Stimulated activated CD8-positive, alpha-beta memory T cell treated with anti-CD3 and anti-CD28 coated beads, Interleukin-4, amount 100 ng/mL, for 4 hours (primary cell): ENCODE measurements at places on chromosomes 4 and X.

DNA sequence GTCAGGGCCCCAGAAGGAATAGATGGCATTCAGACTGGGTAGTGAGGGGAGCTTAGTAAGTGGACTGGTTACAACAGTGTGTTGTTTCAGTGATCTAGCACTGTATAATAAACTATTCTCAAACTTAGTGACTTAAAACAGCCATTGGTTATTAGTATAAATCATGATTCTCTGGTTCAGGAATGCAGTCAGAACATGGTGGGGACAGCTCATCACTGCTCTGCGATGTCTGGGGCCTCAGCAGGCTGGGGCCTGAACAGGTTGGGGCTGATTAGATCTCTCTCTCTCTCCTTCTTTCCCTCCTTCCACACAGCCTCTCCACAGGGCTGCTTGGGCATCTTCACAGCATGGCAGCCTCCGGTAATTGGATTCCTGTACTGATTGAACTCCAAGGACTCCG is 160.4 kb downstream of the GATB start:
- no peak for DNase-seq

- no peak for DNase-seq
Observed at GRCh38 chr4:164571593-164572390, 182.1 kb upstream of the SMIM31 start.

DNA sequence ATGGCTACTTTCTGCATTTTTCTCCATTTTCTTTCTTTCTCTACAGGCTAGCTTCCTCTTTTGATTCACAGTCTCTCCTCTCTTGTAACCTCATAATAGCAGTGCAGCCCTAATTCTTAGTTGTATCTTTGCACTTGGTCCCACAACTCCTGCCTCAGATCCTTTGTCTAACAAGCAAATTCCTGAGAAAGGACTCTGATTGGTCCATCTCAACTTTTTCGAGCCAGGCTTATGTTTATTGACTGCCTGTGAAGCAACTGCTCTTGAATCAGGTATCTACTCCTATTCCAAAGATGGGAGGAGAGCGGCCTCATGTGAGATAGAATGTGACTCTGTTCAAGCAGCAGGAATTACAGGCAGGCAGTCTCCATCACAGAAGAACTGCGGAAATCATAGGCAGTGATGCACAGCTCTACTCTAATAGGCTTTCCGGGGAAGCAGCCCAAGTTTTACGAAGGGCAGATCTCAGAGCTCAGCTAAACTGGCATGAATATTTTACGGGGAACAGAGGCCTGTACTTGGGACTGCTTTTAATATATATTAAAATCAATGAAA is 123.5 kb downstream of the GABRB1 start:
- no peak for DNase-seq

GRCh38 chr4:130257271-130257670 is 1161.3 kb downstream of the C4orf33 start:
- no peak for DNase-seq

DNA sequence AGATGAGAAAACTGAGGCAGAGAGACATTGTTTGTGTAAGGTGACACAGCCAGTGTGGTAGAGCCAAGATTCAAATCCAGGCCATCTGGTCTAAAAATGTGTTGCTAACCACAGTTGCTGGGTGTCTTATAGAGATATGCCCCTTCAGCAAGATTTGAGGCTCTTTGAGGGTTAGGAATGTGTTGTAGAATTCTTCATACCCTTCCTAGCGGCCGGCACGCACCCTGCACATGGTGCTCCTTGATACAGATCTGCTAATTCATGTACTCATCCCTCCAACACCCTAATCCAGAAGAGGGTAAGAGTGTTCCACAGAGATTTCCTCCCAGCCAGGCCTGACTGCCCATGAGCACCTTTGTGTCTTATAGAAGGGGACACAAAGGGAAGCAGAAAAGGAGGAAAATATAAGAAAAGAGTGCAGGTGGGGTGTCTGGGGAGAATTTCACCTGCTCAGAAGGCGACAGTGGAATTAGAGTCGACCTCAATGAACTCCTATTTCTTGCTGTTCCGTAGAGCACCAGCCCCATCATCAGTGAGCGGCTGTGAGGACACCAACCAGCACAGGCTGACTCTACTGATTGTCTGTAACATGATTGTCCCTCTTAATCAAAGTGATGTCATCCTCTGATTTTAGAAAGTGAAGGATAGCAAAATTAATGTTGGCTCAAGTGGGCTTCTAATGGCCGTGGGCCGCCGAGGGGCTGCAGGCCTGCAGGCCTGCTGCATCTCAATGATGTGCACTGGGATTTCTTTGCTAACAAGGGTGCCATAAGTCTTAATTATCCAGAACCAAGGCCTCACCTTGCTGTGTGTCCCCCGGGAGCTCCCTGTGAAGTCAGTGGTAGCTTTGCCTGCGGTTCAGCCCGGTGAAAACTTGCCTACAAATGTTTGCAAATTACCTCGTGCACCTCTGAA is 24.2 kb upstream of the SMIM20 start:
- DNase-seq, result no peak

DNA sequence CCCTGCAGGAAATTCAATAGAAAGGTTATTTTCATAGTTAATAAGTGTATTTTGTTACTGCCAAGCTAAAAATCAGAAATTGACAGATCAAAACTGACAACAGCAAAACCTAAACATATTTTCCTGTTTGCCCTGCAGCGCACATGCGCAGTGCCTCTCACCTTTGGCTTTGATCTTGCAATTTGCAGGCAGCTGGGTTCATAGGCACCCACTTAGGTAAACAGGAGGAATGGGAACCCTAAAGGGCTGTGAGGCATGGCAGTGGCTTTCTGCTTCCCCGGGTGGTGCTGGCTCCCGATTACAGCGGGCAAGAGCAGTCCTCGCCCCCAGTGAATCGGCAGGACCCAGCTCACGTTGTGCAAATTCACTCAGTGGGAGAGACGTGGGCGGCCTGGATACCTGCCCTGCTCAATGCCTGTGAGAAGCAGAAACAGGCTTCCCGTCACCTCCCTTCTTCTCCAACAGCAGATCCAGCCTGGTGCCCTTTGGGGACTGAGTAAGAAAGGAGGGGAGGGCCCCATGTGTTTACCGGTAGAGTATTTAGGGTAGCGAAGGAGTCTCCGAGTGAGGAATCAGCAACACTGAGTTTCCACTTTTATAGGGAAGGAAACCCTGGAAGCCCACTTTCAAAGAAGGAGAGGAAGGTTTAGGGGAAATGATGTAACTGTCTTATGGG is 25.7 kb downstream of the CCKAR start:
- no peak for DNase-seq
